Activated CD8-positive, alpha-beta T cell treated with anti-CD3 and anti-CD28 coated beads for 36 hours (primary cell): ENCODE measurements at places on chromosomes 4 and X. TPM values are rescaled to one million over a fixed set of nuclear protein-coding genes. Genes with fewer than 3 reads are reported as not detected.

Gene OTUD6A
- total RNA-seq = not detected

Gene BEND4
- total RNA-seq = 1.1 TPM

Gene OCIAD2
- total RNA-seq = 65.1 TPM

Gene HS6ST2
- 0.14 TPM for total RNA-seq

Gene NALF2
- total RNA-seq = 0.18 TPM
